Right cardiac atrium (tissue), 5 donors: ENCODE measurements at places on chromosomes 12 and 14.
A peak's percentile ranks its signal among the peaks of the same experiment; 100 is the strongest.

- DNase-seq, result peak; percentile 3
These were observed 81.0 kb downstream of the ADGRD1 start for GRCh38 chr12:131034631-131035244.

DNA sequence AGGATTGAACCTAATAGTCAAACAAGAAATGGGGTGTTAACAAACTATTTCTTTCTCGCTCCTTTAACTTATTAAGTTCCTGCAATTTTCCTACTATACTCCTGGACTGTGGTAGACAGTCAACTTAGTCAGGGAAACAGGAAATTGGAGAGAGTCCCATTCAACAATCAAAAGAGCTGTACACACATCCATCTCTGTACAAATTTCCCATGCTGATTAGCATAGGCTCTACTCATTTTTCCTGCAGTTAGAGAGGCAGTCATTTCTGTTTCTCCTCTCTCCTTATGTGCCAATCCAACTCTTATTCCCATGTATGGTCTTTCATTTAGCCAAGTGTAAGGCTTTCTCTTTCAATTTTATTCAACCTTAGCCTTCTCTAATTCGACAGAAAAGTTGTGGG is 1168.5 kb upstream of the FLRT2 start:
- no peak for DNase-seq

- DNase-seq, result no peak
These were observed 4.1 kb upstream of the IFNG start for GRCh38 chr12:68163560-68164081.

DNA sequence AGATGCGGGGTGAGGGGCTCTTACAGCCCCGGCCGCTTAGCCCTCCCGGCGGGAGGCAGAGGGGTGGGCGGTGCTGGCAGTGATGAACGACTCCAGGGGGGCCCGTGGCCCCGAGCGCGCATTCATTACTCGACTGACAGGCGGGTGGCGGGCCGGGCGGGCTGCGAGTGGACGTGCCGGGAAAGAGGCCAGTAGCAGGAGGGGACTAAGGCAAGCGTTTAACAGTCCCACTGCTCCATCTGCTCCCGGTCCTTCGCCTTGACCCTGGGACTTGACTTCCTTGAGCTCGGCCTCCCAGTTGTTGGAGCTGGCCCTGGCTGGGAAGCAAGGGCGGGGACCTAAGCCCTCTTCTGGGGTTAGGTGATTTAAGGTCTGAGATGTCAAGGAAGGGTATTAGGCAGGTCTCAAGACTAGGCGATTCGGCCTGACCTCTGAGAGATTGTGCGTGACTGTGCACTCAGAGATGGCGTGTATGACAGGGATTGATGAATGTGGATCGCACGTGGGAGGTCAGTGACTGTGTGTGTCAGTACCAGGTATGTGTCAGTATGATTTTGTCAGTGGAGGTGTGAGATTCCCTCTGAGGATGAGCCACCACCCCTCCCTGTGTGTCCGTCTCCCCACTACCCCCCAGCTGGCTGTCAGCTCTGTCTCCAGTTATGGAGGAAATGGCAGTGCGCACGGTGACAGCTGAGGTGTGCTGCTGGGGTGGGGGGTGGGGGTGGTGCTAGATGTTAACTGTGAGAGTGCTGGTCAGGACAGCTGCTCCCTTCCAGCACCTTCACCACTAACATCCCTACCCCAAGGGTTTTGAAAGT is 3.6 kb upstream of the DNAJC22 start:
- peak; percentile 73 for DNase-seq

GRCh38 chr12:26717757-26718156 is 115.2 kb downstream of the ITPR2 start:
- no peak for DNase-seq

DNA sequence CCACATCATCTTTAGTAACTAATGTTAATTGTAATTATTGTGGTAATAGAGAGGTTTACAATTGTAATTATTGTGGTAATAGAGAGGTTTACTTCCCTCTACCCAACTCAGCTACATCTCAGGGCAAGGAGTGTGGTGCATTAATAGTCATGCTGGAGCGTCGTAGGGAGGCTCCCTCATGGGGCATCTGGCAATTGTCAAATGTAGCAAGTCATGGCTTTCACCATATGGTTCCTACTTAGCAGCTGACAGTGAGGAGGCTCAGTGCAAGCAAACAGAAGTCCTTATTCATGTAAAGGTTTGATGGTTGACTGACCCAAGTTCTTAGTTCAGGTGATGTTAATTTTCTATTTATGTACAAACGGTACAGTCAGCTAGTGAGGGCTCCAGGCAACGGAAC is 1012.0 kb downstream of the FLRT2 start:
- DNase-seq, result no peak

DNA sequence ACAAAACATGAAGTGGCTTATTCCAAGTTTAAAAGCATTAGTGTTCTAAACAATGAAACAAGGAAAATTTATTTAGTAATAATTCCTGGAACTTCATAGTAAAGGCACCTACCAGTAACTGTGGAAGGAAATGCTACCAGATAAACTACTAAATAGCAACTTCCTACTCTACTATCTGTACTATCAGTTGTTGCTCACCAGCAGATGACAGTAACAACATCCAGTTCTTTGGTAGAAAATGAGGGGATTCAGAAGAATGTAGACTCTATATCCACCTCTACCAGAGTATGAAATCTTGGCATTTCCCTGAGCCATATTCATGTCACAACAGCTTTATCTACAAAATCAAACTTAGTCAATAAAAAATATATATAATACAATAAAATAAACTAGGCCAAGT is 3.1 kb downstream of the ENTPD5 start:
- DNase-seq, result no peak

- DNase-seq, result no peak
These were observed 38.7 kb downstream of the SGPP1 start for GRCh38 chr14:63689132-63689531.

DNA sequence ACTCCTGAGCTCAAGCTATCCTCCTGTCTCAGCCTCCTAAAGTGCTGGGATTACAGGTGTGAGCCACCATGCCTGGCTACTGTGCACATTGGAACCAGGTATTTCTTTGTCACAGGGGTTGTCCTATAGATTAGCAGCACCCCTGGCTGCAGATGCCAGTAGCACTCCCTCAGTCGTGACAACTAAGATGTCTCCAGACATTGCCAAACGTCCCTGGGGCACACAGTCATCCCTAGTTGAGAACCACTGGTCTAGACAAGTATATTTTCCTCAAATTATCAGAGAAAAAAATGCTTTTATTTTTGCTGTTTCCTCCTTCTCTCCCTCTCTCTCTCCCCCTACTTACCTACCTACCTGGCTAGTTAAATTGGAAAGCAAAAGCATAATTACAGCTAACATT is 17.9 kb upstream of the P2RX7 start:
- DNase-seq, result no peak

GRCh38 chr12:97160277-97160676 is 253.2 kb downstream of the NEDD1 start:
- no peak for DNase-seq

GRCh38 chr12:113700943-113701342 is 229.3 kb upstream of the LHX5 start:
- DNase-seq, result no peak

DNA sequence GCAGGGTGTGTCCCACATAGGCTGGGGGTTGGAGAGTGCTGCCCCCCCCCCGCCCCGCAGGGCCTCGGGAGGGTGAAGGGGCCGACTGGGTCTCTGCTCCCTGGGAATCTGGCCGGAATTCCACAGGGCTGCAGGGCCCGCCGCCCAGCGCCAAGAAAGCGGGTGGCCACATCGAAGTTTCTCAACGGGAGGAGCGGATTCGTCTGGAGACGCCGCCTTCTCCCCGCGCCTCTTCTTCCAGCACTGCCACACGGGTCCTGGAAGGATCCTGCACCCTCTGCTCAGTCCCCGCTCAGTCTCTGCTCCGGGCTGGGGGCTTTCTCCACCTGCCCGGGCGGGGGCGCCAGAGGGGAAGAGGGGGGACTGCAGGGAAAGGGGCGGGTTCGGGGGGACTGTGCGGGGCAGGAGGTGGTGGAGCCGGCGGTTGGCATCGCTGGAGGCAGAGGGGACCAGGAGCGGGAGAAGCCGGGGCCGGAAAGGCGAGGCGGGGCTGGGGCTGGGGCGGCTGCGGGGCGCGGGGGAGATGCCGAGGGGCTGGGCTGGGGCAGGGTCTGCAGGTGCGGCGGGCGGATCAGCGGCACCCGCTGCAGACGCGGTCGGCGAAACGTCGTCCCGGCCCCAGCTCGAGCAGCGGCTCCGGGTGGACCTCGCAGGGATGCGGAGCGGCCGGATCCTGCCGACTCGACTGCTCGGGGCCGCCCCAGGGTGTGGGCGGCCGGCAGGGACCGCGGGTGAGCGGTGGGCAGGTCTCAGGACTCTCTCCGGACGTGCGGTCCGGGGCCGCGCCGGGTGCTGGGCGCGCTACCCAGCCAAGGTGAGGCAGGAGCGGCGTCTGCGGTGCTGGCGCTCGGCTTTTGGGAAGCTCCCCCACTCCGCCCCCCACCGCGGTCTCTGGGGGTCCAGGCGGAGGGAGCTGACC is 811.4 kb upstream of the TMEM132C start:
- no peak for DNase-seq

DNA sequence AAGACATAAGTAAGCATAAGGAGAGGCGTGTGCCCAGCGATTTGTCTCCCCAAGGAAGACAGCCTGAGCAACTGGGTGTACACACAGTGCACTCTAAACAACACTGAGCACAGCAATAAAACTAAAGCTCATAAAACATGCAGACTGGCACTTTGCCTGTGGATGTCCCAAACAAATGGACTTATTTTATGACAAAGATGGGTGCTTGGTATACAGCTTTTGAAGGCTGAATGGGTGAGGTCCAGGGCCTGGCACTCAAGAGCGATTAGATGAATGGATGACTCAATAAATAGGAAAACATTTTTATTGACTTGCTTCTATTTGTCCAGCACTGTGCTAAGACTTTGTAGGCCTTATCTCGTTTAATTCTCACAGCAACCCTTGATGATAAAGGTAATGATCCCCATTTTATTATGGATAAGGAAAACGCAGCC is 28.5 kb downstream of the LGMN start:
- DNase-seq, result no peak

DNA sequence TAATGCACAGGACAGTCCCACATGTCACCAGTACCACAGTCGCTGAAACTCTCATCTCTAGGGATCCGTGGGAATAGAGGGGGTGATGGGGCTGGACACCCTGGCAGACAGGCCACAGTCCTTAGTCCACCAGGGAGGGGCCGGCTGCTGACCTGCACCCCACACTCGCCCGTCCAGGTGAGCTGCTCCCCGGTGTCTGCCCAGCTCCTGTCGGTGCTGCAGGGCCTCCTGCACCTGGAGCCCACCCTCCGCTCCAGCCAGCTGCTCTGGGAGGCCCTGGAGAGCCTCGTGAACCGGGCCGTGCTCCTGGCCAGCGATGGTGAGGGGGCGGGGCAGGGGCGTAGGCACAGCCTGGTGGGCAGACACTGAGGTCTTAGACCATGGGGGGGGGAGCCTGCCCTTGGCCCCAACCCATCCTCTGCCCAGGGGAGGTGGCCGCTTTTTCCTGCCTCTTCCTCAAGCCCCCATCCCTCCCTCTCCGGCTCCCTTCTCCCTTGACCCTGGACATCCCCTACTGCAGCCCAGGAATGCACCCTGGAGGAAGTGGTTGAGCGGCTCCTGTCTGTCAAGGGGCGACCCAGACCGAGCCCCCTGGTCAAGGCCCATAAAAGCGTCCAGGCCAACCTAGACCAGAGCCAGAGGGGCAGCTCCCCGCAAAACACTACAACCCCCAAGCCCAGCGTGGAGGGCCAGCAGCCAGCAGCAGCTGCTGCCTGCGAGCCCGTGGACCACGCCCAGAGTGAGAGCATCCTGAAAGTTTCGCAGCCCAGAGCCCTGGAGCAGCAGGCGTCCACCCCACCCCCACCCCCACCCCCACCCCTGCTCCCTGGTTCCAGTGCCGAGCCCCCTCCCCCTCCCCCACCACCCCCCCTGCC is 17.1 kb upstream of the ADSS1 start:
- DNase-seq, result no peak

DNA sequence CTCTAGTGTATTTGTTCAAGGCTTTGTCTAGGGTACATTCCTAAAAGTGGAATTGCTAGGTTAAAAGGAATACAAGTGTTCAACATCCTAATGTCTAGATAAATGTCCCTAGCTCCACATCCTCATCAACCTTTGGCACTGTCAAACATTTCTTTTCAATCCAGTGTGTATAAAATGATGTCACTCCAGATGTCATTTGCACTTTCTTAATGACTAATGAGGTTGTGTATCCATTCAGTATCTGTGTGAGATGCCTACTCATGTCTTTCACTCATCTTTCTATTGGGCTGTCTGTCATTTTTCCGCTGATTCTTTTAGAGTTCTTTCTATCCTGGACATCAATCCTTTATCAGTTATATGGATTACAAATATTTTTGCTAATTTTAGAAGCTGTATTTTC is 43.3 kb downstream of the ARMH4 start:
- no peak for DNase-seq

DNA sequence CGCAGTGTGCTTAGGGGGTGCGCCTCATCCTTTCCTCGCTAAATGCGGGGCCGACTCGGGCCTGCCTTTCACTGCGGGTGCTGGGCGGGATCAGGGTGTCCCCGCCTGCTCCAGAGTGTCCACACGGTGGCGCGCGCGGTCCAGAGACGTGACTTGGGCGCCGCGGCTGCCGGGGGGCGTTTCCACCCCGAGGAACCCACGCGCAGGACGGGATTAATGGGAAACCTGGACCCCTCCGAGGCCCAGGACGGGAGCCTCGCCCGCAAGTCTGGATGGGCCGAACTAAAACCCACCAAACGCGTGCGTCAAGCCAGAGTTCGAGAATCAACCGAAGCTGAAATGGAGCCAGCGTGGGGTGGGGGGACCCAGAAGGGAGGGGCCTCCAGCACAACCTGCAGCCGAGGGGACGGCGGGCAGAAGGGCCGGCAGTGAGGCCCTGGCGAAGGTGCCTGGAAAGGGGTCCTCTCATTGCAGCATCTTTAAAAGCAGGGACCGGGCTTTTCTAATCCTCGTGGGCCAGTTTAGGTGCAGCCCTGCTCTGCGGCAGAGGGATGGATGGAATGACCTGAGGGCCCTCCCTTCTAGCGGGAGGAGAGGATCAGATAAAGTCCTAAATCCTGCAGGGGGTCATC is 93.3 kb downstream of the NINJ2 start:
- peak; percentile 96 for DNase-seq

- DNase-seq, result no peak
These were observed 89.8 kb downstream of the ZFP36L1 start for GRCh38 chr14:68703093-68703492.

DNA sequence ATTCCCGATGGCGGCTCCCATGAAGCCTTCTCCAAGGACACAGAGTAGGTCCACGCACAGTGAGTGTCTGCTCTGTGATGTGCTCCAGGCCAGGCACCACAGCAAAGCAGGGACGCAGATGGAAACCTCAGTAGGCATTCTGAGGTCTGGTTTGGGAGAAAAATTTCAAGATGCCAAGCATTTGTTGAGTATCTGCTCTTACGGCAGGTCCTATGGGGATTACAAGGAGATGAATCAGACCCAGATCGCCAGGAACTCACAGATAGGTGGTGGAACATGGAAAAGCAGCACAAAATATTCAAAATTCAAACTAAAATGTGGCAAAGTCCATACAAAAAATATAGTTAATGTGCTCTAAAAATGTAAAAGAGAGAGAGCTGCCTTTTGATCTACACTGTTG is 684.9 kb upstream of the TMEM132C start:
- no peak for DNase-seq

- no peak for DNase-seq
These were observed 9.2 kb upstream of the TIGAR start for GRCh38 chr12:4311776-4312175.

GRCh38 chr14:76019676-76020075 is 34.1 kb downstream of the IFT43 start:
- no peak for DNase-seq

- DNase-seq, result no peak
These were observed 70.1 kb downstream of the PRKD1 start for GRCh38 chr14:29857551-29857950.

- DNase-seq, result no peak
These were observed 237.6 kb upstream of the AMIGO2 start for GRCh38 chr12:47317175-47317915.

GRCh38 chr12:114686773-114687500 is 3.0 kb upstream of the TBX3 start:
- no peak for DNase-seq
